ENCODE measurements at places on chromosomes 12 and 14.

DNA sequence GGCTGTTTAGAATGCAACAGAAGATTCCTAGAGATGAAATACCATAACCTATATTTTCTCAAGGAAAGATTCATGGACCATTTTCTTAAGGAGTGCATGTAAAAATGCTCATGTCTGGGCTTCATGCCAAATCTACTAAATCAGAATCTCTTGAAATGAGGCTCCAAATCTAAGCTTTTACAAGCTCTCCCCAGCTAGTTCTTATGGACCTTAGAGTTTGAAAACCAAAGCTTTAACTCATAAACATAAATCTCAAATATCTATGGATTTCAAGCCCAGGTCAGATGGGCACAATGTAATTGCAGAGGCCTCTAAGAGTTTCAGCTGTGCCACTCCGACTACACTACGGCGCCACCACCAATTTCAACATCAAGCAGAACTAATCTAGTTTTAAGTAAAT is 117.3 kb upstream of the CAND1 start:
- no peak for DNase-seq

DNA sequence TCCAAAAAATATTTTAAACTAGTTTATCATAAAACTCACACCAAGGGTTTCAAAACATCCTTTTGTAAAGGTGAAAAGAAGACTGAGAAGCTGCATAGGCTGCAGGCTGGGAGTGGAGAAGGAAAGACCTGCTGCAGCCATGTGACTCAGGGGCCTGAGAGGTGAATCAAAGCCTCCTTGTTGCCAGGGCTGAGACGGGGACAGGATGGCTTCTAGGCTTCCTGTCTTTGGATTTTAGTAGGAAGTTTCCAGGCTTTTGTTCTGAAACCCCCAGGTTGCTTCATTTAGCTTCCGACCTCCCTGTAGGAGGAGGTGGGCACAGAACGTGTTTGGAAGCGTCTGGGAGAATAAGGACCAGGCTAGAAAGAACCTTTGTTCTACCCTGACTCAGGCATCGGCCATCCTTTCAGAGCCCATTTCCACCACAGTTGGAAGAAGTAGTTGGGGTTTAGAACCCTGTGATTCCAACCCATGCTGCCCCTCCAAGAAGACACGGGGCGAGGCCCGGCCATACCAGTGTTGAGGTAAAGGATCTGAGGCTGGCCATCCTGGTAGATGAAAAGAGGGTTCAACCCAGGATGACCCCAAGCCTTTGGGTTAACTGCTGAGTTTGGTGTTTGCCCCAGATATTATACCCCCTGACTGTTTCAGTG is 122.4 kb downstream of the SLC25A47 start:
- DNase-seq: no peak

DNA sequence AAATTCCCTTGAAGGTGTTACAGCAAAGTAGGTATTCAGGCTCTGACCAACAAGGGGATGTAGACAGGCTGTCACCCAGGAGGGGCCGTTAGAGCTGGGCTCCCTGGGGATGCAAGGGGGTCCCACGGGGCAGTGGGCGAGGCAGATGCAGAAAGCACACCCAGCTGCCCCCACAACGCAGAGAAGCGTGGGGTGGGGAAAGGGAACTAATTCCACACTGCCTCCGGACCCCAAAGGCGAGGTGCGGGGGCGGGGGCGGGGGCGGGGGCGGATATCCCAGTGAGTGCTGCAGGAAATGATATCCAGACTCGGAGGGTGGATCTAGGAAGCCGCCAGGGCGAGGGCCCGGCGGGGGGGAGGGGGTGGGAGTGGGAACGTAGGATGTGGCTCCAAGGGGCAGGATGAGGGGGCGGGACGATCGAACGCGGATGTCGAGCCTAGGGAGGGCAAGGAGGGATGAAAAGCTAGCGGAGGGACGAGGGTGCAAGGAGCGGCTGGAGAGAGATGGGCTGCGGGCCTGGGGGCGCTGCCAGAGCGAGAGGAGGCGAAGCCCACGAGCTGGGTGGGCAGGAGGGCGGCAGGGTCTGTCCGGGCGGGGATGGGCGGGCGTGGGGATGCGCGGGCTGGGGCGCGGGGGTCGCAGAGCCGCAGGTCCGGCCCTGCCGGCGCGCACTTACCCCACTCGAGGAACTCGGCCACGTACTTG is 874 bp downstream of the CDC42BPB start:
- peak; percentile 45 for DNase-seq

DNA sequence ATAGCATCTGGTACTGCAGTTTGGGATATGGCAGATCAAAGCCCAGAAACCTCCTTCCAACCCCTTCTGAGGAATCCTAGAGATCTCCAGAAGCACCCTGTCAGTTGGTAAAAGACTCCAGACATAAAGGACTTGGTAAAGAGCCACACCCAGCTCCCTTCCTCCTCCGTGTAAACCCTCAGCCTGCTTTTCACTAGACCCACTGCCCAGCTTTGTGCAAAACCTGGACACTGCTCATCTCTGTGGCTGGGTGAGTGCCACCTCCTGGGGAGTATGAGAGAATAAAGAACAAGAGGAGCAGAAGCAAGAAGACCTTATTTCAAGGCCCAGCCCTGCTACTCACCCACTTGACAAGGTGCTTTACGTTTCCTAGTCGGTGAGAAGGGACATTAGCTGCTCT is 33.0 kb downstream of the ANO2 start:
- DNase-seq: no peak

GRCh38 chr14:35121026-35121886 is 534 bp downstream of the PPP2R3C start:
- no peak for DNase-seq

GRCh38 chr12:4145990-4146859 is 127.3 kb upstream of the CCND2 start:
- no peak for DNase-seq

DNA sequence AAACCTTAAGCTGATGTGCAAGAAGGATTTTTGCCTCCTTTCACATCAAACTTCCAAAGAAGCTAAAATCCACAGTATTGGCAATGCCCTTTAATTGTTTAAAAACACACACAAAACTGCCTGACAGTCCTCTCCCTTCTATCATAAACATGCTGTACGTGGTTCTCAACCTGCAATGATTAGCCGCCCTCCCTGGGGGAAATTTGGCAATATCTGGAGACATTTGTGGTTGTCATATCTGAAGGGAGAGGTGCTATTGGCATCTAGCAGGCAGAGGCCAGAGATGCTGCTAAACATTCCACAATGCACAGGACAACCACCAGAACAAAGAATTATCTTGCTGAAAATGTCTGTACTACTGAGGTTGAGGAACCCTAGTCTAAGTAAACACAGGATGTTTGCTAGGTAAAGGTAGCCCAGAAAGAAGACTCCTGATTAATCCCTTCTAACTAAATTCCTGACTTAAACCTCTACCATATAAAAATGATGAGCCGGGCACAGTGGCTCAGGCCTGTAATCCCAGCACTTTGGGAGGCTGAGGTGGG is 1.2 kb downstream of the ACOT6 start:
- no peak for DNase-seq

DNA sequence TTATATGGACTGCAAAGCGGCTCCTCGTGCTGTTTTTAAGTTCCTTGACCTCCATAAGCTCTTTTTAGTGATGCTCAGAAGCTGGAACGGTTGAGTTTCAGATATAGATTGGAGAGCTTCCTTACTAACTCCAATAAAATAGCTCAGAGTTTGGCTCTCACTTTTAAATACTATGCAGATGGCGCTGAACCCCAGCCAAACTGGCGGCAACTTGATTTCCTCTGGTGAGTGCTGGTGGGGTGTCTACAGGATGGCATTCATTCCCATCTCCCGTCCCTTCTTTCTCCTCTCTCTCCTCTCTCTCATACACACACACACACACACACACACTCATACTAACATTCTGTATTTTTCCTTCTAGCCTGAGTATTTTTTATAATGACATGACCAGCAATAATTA is 346.3 kb downstream of the ETNK1 start:
- no peak for DNase-seq

- peak; percentile 61 for DNase-seq
These were observed 26.5 kb downstream of the ZBTB42 start for GRCh38 chr14:104827177-104828055.

DNA sequence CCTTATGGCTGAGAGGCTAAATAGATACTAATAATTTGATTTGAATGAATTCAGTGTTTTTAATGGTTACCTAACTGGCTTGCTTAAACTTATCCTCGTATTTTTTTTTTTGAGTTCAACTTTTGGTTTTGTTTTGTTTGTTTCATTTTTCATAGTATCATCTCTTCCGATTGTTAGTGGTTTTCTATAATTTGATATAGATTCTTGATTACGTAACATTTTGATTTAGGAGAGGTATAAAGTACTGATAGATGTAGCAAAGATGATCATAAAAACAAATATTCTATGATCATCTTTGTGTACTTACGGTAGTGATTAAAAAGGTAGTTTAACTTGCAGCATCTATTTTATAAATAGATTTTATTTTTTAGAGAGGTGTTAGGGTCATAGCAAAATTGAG is 93.0 kb downstream of the ALX1 start:
- no peak for DNase-seq

DNA sequence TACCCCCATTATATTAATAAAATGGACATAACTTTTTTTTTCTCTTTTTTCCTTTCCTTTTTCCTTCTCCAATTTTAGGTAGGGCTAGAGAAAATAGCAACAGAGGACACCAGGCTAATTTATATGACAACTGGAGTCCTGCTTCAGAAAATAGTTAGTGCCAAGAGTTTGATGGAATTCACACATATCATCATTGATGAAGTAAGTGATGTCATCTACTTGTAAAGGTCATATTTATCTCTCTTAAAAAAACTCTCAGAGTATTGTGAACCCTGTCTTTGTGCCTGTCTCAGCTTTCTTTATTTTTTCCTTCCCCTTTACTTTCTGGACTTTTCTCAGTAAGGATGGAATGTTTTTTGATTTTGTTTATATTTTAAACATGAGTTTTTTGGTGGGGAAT is 24.3 kb upstream of the RD3L start:
- DNase-seq: no peak

DNA sequence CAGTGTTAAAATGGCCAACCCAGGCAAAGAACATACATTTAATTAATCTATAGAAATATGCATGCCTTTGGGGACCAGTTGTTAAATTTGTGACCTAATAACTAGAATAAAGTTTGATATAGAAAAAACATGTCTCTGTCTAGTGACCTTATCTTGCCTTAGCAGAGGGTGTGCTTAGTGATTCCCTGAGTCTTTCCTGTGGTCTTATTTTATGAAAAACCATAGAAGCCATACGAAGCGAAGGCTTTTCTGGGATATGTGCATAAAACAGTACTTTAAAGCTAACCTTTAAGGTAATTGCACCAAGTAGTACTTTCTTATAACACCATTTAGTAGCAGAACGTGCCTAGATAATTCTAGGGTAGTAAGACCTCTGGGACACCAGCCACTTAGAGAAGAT is 379.4 kb downstream of the ZFP36L1 start:
- no peak for DNase-seq

DNA sequence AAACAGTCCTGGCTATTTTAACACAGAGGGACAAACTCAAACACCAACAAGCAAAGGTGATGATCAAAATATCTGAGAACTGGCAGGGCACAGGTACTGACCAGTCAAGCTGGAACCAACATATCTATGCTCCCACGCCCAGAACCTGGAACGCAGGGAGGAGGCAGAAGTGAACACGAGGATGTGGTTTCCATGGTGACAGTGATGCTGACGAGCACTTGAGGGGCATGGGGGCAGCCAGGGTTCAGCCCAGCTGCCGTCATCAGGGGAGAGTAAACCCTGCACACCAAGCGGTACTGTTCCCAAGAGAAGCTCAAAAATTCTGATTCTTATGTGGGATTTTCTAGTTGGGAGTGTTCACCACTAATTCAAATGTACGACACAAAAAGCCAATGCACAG is 113.6 kb upstream of the SFSWAP start:
- DNase-seq: no peak

DNA sequence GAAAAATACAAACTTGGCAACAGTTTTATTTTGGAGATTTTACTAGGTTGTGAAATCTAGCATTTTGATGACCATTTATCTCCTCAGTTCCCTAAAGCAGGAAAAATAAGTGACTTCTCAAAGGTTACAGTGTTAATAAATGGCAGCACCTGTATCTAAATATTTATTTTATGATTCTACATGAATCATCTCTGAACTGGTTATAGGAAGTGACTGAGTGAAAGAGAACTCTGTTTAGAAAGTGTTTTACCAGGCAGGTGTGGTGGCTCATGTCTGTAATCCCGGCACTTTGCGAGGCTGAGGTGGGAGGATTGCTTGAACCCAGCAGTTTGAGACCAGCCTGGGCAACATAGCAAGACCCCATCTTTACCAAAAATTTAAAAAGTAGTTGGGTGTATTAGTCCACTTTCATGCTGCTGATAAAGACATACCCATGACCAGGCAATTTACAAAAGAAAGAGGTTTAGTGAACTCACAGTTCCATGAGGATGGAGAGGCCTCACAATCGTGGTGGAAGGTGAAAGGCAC is 26.3 kb downstream of the MIPOL1 start:
- no peak for DNase-seq

GRCh38 chr12:2171672-2172426 is 119.1 kb downstream of the CACNA1C start:
- DNase-seq: no peak

DNA sequence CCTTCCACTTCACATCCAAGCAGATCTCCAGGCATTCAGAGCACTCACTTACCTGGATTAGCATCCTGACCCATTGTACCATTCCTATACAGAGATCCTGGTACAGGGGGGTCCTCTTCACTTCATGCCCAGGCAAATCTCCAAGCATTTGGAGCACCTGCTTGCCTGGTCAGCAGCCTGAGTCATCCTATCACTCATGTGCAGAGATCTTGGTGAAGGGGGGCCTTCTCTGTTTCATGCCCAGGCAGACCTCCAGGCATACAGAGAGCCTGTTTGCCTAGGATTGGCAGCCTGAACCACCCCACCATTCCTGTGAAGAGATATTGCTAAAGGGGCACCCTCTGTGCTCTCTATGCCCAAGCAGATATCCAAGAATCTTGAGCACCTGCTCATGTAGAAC is 111.1 kb upstream of the CCDC175 start:
- DNase-seq: no peak

DNA sequence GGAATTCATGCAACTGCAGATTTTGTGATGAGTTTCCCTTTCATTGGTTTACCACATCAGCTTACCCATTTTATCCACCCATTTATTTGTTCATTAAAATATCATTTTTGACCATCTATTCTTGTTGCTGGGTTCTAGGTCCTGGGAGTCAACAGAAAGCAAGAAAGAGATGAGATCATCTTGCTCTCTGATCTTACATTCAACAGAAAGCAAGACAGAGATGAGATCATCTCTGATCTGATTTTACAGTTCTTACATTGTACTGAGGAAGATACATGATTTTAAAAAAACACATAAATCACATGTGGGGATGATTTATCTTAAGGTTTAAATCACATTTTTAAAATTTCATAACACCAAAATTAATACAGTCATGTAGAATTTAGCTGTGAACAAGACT is 2.3 kb downstream of the TAS2R46 start:
- DNase-seq: no peak

DNA sequence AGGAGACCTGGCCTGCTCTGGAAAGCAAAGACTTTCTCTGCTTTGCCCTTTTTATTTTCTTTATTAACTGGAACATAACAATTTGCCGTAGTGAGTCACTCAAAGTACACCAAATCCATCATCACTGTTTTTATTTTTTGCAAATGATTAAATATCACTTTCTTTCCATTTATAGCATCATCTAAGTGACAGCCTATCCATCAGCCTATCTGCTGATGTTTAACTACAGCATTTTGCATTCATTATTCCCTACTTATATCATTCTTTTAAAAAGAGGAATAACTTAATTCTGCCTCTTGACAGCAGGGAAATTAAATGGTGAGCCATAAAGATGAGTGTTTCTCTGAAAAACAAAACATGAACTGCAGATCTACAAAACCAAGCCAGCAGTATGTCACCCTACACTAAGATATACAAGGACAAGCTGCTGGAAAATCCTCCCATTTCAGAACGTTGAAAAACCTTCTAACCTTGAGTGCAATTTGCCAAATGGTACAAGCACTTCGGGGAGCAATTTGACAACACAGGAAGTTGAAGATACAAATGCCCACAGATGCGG is 821.3 kb upstream of the TMEM132C start:
- no peak for DNase-seq

Measured in neural crest cell (in vitro differentiated cells).